ENCODE measurements at places on chromosomes 2 and 18.

DNA sequence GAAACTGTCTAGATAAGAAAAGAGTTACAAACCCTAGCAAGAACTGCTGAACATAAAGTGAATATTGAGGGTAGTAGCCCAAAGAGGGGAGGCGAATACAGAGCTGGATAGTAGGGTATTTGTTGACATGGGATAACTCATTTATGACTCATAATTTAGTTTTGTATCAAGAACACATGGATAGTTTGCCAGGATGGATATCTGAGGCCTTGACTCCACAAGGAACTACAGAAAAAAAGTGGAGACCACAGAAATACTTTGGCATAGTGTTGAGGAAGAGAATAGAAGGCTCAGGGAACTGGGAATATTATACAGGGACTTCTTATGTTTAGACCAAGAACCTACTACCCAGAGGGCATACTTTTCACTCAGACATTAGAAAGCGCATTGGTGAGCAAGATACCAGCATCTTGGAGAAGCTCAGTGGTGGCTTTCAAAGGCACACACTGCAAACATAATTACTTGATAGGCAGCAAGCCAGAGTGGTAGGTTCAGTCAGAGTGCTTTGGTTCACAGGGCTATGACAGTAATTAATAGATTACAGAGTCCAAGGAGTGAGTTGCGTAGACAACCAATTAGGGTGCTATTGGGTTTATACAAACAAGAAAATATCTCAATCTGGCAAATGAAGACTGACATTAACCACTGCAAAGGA, 51.9 kb upstream of the ZBTB7C start:
- DNase-seq: no peak

- no peak for DNase-seq
These were observed 5.2 kb upstream of the DNAJB2 start for GRCh38 chr2:219273937-219274336.

DNA sequence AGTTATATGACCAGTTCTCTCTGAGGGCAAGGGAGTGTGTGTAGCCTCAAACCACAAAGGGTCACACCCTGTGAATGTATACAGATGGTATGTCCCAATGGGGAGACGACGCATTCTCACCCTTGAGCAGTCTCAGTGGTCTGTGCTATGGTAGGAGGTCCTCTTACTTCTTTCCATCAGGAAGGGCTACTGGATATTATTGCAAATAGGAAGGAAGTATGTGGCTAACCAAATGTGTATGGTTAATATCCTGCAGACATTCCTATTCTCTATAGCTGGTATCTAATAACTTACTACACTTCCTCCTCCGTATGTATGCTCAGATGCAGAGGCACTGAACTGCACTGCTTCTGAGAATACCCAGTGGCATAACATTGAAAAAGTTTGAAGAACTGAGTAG, 306.7 kb upstream of the CCDC68 start:
- no peak for DNase-seq

GRCh38 chr2:15636972-15637785, 45.5 kb downstream of the DDX1 start:
- no peak for DNase-seq

DNA sequence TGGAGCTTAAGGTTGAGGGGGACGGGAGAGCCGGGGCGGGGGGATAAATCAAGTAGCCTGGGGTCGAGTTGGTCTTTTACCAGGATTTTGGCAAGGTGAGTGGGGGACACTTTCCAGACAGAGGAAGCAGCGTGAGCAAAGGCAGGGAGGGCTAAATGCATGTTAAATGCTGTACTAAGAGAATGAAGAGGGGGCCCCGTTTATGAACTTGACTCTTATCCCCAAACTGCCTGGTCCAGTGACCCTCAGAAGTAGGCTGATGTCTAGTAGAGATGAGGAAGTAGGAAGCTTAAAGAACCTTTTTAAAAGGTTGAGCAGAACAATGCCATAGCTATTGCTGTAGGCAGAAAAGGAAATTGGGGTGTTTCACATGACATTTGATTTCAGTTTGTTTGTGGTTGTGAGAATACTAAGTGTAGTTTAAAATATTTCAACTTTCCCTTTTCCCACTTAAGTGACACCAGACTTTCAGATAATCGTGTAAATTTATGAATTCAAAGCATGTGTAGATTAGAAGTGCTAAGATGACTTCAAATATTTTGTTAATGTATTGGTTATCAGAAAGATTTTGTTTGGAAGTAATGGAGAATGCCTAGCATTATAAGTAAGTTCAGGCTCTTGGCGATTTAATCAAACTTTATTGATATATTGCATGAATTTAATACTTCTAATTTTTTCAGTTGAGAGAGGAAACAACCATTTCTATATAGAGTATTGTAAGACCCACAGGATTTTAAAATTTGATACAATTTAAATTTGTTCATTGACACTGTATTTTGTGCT, 1.8 kb downstream of the REL start:
- no peak for DNase-seq

DNA sequence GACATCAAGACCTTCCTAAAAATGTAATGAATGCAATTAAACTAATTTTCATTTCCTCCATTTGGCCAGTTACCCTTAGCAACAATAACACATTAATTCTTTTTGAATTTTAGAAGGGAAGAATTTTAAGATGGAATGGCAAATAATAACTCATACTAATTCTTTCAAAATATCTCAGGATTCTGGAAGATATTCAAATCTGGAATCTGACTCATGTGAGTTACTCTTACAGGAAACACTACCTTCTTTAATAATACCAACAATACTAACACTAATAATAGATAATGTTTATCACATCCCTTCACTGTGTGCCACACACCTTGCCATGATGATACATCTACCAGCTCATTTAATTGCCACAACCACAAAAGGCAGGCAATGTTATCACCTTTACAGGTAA, 46.4 kb downstream of the ZNF521 start:
- DNase-seq: no peak

- DNase-seq: no peak
These were observed 16.2 kb downstream of the MTIF2 start for GRCh38 chr2:55252832-55253231.

- no peak for DNase-seq
These were observed 17.4 kb downstream of the LRP2 start for GRCh38 chr2:169344736-169345485.

DNA sequence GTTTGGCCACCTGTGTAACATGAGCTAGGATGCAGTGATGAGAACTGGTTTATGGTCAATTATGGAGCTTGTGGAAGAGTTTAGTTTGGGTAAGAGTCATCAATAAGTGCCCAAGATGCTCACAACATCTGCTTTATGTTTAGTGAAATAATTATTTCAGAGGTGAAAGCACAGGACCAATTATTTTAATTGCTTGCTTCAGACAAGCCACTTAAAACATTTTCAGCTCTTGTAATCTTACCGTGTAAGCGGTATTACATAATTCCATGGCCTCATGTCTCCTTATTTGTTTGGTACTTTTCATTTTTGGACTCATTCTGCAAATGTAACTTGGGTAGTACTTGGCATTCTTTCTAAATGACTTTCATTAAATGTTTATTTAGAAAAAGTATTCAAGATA, 5.4 kb downstream of the B3GNT2 start:
- peak; percentile 72 for DNase-seq

- no peak for DNase-seq
These were observed 226.7 kb upstream of the KLHL29 start for GRCh38 chr2:23158306-23158705.

DNA sequence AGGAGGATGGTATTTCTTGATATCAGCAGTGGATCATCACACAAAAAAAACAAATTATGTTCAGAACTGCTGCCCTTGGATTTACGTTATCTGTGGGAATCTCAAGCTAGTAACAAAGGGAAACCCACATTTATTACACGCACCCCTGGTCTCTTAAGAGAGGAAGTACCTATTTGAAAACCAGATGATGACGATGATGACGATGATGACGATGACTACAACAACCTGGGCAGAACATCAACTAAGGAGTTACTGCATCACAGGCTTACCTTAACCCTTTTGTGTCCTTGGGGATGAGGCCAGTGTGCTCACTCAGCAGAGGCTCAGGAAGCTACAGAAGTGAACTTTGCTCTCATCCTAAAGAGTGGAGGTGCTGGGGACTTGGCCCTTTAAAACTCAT, 169.4 kb downstream of the FSHR start:
- DNase-seq: no peak

GRCh38 chr2:224111576-224111975, 72.5 kb upstream of the SERPINE2 start:
- no peak for DNase-seq

GRCh38 chr18:63951302-63951705, 2.2 kb downstream of the HMSD start:
- no peak for DNase-seq

GRCh38 chr2:20561637-20562454, 89.1 kb downstream of the HS1BP3 start:
- DNase-seq: no peak

- DNase-seq: no peak
These were observed 33.3 kb downstream of the LONRF2 start for GRCh38 chr2:100289020-100289419.

DNA sequence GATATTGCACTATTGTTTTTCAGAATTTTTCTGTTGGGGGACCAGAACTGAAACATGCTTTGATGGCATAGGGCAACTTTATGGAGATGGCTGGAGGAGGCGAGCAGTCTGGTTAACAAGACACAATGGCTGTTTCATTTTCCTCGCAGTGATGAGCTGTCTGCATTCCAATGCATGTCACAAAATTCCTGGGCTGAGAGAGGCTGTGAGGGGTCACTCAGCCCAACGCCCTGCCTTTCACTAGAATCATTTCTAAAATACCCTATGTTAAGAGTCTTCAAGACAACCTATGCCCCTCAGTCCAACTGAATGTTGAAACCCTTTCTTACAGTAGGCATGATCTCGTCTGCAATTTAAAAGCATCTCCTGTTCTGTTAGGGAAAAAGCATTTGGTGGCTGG, 1090.0 kb downstream of the BCL11A start:
- DNase-seq: no peak

DNA sequence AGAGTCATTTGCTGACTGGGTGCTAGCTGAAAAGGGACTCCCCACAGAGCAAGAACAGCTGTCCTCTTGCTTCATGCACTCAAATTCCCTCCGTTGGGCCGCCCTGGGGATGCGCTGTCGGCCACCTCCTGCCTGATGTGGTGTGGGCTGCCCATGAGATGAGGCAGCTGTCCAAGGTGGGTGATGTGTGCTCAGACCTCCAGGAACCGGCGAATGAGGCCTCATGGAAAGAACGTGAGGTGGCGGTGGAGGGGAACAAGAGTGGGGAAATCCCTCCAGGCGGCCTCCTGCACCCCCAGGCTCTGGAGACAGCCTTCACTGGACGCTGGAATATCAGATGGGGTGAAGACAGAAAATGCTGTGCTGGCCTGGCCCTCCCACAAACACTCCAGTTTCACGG, 79.8 kb downstream of the LONRF2 start:
- DNase-seq: no peak

DNA sequence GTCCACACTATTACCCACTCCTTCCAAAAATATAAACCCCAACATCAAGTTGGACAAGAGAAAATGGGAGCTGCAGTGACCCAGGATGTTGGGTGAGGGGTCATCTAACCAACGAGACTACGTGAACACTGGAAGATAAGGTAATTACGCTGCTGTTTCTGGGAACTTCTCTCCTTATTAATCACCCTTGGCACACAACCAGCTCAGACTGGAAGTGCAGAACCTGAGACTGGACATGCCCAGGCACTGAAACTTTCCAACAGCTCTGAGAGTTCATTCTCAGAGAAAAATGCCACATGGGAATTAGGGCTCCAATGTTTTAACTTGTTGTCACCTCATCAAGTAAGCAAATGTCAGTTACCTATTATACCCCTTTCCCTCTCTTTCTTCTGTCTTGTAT, 135.3 kb downstream of the CCDC148 start:
- peak; percentile 54 for DNase-seq

GRCh38 chr18:79923896-79924585, 27.4 kb downstream of the SLC66A2 start:
- DNase-seq: no peak

DNA sequence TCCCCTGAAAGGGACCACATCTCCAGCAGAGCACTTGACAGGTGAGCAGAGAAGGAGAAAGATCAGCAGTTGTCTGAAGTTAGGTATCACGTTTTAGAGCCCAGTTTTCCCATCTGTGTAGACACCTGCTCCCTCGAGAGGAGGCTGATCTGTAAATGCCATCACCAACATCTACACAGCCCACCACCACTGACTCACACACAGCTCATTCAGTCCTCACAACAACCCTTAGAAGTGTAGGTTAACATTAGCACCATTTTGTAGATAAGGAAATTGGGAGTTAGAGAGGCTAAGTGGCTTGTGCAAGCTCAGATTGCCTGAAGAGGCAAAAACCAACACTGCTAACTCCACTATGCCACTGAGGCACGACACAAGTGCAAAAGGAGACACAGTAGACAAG, 37.2 kb upstream of the STAT1 start:
- no peak for DNase-seq

- no peak for DNase-seq
These were observed 240.3 kb upstream of the HS6ST1 start for GRCh38 chr2:128558895-128559532.
